ENCODE measurements at places on chromosomes 5 and 9.

DNA sequence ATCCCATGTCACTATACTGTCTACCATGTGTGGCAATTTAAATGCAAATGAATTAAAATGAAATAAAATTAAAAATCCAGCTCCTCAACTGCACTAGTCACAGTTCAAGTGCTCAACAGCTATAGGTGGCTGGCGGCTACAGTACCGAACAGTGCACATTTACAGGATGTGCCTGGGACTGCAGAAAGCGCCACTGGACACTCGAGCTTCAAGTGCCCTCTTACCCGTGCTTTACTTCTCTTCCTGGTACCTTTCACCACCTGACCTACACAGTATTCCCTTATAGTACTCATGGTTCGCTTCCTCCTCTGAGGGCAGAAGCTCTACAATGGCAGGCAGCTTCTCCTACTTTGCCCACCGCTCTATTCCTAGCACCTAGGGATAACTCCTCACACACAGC lies 166.6 kb downstream of the FANCC start:
- DNase-seq: no peak

DNA sequence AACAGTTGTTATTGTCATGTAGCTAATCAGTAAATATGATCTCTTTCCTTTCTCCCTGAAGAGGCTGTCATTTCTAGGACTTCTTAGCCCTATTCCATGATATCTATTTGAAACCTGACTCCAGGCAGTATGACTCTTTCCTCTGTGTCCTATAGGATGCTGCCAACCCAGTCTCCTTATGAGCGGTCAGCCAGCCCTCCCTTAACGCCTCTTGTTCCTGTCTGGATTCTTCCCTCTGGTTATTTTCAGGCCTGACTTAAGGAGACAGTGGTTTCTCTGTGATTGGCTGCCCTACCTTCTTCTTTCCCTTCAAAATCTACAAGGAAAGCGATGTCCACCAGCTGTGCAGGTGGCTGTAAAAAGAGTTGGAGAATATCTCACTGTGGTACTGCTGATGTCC lies 19.4 kb upstream of the C5orf63 start:
- no peak for DNase-seq

- no peak for DNase-seq
These were observed 8.4 kb upstream of the UBAP1 start for GRCh38 chr9:34170237-34170991.

DNA sequence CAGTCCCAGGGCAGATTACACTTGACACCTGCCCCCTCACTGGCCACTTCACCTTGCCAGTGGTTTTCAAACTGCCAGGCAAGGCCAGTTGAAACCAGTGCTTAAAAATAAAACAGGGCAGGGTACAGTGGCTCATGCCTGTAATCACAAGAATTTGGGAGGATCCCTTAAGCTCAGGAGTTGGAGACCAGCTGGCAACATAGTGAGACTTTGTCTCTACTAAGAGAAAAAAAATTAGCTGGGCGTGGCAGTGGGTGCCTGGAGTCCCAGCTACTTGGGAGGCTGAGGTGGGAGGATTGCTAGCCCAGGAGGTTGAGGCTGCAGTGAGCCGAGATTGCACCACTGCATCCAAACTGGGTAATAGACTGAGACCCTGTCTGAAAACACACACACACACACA lies 58.1 kb downstream of the ROPN1L start:
- DNase-seq: no peak

- no peak for DNase-seq
These were observed 363.5 kb downstream of the NDUFS4 start for GRCh38 chr5:53923961-53924360.

- peak; percentile 2 for DNase-seq
These were observed 507.8 kb downstream of the MAT2B start for GRCh38 chr5:164013077-164013670.

DNA sequence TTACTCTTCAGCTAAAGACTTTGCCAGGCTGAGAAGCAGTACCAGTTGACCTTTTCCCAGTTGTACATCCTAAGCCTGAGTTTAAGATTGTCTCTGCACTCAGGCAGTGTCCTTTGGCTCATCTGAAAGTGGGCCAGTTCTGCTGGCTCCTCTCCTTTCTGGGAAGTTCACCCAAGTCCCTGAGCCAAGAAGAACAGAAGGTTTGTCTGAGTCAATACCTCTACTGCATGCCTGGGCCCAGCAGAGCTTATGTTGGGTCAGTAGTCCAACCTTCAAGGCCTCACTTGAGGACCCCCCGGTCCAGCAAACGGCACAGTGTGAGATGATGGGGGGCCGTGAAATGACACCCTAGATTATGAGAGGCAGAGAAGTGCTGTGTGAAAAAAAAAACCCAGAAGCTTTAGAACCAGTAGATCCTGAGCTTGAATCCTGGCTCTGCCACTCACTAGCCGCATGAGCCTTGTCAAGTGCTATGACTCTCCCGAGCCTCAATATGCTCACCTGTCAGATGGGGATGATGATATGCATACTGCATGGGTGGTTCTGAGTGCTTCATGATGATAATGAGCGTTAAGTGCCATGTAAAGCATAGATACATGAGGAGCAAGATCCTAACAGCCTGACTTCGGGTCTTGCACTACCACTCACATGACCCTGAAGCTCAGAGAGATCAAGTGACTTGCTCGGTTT lies 156.0 kb downstream of the MACROH2A1 start:
- no peak for DNase-seq

All from GM18507 (cell line).